Ovary (tissue), 10 donors: ENCODE measurements at places on chromosomes 16 and 17. TPM values are rescaled to one million over a fixed set of nuclear protein-coding genes. Genes with fewer than 3 reads are reported as not detected.

BCL6B gene
- total RNA-seq: 3.5 TPM

HOXB5 gene
- total RNA-seq: 2.8 TPM

WNT9B gene
- 0.50 TPM for total RNA-seq

DNA sequence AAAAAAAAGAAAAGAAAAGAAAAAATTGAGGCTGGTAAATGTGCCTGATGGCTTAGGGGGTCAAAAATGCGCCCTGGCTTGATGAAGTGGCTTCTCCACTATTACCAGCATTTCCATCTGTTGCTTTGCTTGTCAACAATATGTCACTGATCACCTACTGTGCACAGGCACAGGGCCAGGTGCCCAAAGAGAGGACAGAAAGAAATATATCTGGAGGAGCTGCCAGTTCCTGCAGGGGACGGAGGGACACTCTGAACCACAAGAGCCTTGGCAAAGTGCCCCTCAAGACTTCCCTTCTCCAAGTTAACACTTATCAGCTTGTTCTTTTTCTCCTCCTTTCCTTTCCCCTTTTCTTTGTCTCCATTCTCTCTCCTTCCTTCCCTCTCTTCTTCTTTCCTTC is 34.7 kb downstream of the GINS3 start:
- H3K4me1 ChIP-seq: no peaks in the 10 kb centered on the region
- no peaks in the 10 kb centered on the region for H3K27me3 ChIP-seq
- H3K4me3 ChIP-seq: no peak overlapping the region
- H3K27ac ChIP-seq: no peak overlapping the region

DNA sequence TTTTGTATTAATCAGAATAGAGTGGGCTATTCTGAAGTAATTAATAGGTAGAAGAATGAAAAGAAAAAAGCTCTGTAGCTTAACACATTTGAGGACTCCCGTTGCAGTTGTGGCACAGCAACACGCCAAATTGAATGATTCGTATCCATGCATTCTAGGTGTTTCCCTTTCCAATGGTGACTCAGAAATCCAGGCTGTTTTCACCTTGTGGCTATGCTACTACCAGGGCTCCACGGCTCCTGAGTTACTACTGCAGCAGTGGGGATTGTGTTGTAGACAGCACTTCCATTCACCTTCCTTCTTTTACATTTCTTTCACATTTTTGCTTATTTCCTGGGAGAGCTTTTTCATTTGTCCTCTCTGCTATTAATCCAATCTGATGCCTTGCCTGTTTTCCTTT is 1616.4 kb downstream of the CDH8 start:
- DNase-seq: no peak
- no peak overlapping the region for H3K27ac ChIP-seq
- no peaks in the 10 kb centered on the region for H3K27me3 ChIP-seq
- no peaks in the 10 kb centered on the region for H3K4me1 ChIP-seq

DNA sequence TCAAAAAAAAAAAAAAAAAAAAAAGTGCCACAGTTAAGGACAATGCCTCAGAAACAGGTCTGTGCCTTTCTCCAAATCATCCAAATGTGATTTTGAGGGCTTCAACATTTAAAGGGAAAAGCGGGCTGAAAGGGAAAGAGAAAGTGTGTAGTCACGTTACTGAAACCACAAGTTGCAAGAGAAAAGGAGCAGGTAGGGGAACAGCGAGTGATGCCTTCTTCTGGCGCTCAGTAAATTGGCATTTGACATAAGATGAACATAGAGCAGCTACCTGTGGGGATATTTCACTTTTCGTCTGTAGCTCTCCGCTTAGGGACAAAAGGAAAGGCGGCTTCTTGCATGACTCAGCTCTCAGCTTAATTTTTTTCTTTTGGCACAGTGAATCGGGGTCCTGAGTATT is 11.1 kb downstream of the CMTM2 start:
- no peaks in the 10 kb centered on the region for H3K4me1 ChIP-seq
- no peaks in the 10 kb centered on the region for H3K27me3 ChIP-seq
- no peaks in the 10 kb centered on the region for H3K36me3 ChIP-seq

TLCD3B gene
- total RNA-seq: 0.15 TPM

DNA sequence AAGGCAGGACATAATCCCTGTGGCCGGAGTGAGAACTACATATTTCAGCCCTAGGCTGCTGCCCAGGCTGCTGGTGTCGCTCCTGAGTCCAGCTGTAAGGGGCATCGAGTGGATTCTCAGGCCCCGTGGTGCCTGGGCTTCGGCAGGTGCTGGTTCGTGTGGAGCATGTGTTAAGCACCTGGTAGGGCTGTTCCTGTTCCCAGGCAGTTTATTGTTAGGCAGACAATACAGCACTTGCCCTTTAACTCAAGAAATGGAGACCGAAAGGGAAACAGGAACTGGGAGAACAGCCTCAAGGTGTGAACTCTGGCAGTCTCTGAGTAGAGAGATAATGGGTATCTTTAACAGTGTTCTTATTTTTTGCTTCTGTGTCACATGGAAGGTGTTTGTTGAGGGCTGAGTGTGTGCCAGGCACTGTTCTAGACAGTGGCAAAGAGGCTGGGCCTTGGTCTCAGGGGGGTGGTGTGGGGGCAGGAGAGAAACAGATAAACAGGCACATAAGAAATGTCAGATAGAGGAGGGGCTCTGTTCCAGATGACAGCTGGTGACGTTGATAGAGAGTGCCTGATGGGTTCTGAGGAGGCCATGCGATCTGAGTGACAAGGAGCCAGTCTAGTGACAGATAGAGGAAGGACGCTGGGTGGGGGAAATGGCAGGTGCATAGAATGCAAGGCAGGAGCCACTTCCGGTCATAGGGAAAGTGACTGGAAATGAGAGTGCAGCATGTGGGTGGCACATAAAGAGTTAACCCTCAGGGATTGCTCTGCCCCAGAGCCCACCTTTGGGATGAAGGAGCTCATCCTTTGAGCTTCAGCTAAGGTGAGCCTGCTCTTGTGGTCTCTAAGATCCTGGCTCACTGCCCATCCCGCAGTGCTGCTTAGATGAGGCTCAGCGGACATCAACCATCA is 33.8 kb downstream of the EPN2 start:
- no peak for DNase-seq
- H3K27ac ChIP-seq: no peak overlapping the region
- no peak overlapping the region for H3K4me3 ChIP-seq
- no peaks in the 10 kb centered on the region for H3K36me3 ChIP-seq
- peaks cover 4% of the 10 kb centered on the region for H3K4me1 ChIP-seq
- no peaks in the 10 kb centered on the region for H3K27me3 ChIP-seq

FOXJ1 gene
- 8.0 TPM for total RNA-seq

FBXW10 gene
- total RNA-seq: not detected

GRCh38 chr16:87266846-87267245 is 50.3 kb downstream of the C16orf95 start:
- no peak overlapping the region for H3K27ac ChIP-seq
- DNase-seq: no peak
- H3K27me3 ChIP-seq: no peaks in the 10 kb centered on the region
- no peaks in the 10 kb centered on the region for H3K36me3 ChIP-seq
- H3K4me3 ChIP-seq: no peak overlapping the region

- H3K36me3 ChIP-seq: no peaks in the 10 kb centered on the region
- no peak overlapping the region for H3K4me3 ChIP-seq
Observed at GRCh38 chr16:85019659-85020245, 7.8 kb upstream of the KIAA0513 start.

DNA sequence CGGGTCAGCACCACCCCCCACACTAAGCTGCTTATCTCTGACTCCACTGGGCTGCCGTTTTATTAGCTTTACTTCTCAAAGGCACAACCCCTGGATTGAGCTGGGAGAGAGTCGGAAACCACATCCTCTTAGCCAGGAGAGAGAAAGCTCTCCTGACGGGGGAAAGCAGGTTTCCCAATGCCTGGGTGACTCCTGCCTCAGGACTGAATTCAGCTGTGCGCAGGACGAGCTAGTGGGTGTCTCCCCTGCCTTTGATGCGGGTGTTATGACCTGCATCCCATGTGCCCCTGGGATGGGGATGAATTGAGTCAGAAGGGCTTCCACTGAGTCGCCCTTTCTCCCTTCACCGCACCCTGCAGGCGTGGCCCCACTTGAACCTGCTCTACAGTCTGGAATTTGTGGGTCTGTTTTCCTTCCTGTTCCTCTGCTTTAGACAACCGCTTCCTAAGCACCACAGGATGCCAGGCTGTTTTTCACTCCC is 819.2 kb upstream of the EEF2KMT start:
- H3K36me3 ChIP-seq: no peaks in the 10 kb centered on the region
- H3K27ac ChIP-seq: no peak overlapping the region
- H3K27me3 ChIP-seq: no peaks in the 10 kb centered on the region
- no peaks in the 10 kb centered on the region for H3K4me1 ChIP-seq
- no peak overlapping the region for H3K4me3 ChIP-seq

PRR11 gene
- 1.4 TPM for total RNA-seq

DNA sequence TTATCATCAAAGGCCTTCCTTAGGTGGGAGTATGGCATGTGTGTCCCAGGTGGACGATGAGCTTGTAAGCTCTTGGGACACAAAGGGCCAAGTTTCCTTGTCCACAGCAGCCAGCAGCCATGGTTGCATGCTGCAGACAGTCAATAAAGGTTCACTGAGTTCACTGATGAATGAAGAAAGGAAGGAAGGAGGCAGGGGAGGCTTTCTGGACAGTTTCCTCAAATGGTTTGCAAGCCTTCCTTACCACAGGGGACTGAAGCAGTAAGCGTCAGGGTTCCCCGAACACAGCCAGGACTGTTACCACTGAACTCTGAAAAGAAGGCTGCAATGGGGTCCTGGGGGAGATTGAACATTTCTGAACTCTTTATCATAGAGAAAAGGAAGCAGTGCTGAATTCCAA is 111.1 kb downstream of the GAS7 start:
- no peak for DNase-seq
- no peaks in the 10 kb centered on the region for H3K36me3 ChIP-seq
- H3K27me3 ChIP-seq: no peaks in the 10 kb centered on the region
- H3K27ac ChIP-seq: no peak overlapping the region

CFAP97D1 gene
- not detected for total RNA-seq

CD300C gene
- total RNA-seq: 1.6 TPM

GRCh38 chr17:57631871-57632270 is 113.2 kb downstream of the CCDC182 start:
- no peaks in the 10 kb centered on the region for H3K27me3 ChIP-seq
- no peak overlapping the region for H3K27ac ChIP-seq
- no peak overlapping the region for H3K4me3 ChIP-seq

GRCh38 chr16:66069587-66069986 is 296.9 kb upstream of the CDH5 start:
- DNase-seq: no peak
- no peaks in the 10 kb centered on the region for H3K36me3 ChIP-seq
- H3K4me3 ChIP-seq: no peak overlapping the region
- no peak overlapping the region for H3K27ac ChIP-seq
- H3K27me3 ChIP-seq: no peaks in the 10 kb centered on the region

CSH2 gene
- not detected for total RNA-seq

DNA sequence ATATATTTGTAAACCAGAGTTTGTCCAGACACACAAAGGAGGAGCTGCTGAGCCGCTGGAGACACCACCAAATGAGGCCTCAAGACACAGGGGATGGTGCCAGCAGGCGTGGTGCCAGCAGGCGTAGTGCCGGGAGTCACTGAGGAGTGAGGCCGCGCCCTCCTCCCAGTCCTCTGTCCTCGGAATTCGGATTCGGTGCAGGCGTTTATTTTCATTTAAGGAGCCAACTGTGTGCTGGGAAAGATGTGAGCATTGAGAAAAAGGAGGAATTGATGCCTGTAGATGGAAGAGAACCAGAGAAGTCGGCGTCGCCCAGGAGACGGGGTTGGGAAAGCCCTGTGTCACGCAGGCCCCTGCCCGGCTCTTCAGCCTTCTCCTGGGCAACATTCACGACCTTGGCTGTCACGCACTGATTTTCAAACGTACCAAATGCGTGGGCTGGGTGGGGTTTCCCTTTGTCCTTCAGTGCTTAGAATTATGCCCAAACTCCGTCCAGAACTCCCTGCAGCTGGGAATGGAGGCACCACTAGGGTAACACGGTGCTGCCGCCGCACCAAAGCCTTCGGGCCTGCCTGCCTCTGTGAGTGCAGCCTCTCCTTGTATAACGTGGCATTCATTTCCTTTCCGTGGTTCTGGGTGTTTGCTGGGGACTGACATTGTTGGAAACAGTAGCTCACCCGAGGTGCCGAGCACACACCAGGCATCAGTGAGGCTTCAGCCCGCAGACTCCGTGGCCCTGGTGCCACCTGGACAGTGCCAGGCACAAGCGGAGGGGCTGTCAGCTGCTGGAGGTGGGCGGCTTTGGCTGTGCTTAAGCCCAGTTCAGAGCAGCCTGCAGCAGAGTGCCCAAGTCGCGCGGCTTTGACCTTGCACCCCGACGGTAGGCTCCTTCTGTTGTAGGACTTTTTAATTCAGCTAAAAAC is 49.0 kb upstream of the CHMP6 start:
- H3K4me1 ChIP-seq: peaks cover 13% of the 10 kb centered on the region
- H3K27ac ChIP-seq: peak overlapping the region; percentile 65
- no peaks in the 10 kb centered on the region for H3K27me3 ChIP-seq
- DNase-seq: peak; percentile 97
- H3K36me3 ChIP-seq: no peaks in the 10 kb centered on the region

GRCh38 chr17:62630365-62631085 is 3.1 kb downstream of the MRC2 start:
- peak overlapping the region; percentile 25 for H3K27ac ChIP-seq
- DNase-seq: no peak
- peaks cover 18% of the 10 kb centered on the region for H3K4me1 ChIP-seq
- H3K27me3 ChIP-seq: no peaks in the 10 kb centered on the region
- H3K4me3 ChIP-seq: no peak overlapping the region

DNA sequence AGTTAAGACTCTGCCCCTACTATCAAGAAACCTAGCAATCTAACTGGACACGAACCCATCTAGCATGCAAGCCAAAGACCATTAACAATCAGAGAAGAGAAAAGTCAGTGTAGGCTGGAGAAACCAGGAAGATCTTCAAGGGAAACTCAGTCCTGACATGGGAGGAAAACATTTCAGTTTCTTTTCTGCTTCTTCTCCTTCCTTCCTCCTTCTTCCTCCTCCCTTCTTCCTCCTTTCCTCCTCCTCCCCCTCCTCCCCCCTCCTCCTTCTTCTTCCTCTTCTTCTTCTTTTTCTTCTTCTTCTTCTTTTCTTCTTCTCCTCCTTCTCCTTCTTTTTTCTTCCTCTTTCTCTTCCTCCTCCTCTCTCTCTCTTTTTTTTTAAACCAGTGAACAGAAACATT is 29.6 kb upstream of the SHISA9 start:
- H3K4me3 ChIP-seq: no peak overlapping the region
- H3K36me3 ChIP-seq: no peaks in the 10 kb centered on the region
- H3K27ac ChIP-seq: no peak overlapping the region
- no peaks in the 10 kb centered on the region for H3K4me1 ChIP-seq
- no peaks in the 10 kb centered on the region for H3K27me3 ChIP-seq

CA7 gene
- total RNA-seq: not detected

DNA sequence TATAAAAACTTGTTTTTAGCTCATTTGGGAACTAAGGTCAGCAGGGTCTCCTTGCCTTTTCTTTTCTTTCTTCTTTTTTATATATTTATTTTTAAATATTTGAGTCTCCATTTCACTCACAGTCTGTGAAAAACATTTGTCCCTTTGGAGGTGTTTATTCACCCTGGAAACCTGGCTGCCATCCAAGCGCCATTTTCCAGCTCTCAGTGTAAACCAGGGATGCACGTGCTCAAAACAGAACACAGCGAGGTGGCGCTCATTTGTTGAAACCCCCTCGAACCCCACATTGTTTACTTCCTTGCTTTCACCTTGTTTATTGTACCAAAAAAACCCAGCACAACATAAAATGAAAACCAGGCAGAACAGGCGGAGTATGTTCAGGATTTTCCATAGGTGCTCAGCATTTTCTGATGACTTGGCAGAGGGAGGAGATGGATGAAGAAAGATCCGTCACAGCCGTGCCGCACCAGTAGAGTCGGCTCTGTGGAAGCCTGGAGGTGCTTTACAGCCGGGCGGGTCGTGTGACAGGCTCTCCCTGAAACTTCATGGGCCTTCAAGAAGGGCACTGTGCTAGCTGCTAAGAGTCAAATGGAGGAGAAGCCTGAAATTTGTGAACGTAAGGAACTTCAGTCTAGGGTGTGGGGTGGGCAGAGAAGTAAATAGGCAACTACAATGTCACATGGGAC is 284.4 kb downstream of the FOXL1 start:
- H3K4me3 ChIP-seq: no peak overlapping the region
- no peaks in the 10 kb centered on the region for H3K27me3 ChIP-seq
- no peaks in the 10 kb centered on the region for H3K4me1 ChIP-seq
- H3K27ac ChIP-seq: no peak overlapping the region
- H3K36me3 ChIP-seq: no peaks in the 10 kb centered on the region

SDR42E2 gene
- total RNA-seq: not detected
